ENCODE measurements at places on chromosomes 2 and 18. TPM values are rescaled to one million over a fixed set of nuclear protein-coding genes. Genes with fewer than 3 reads are reported as not detected.

CFAP65 gene
- total RNA-seq: 0.59 TPM

DNA sequence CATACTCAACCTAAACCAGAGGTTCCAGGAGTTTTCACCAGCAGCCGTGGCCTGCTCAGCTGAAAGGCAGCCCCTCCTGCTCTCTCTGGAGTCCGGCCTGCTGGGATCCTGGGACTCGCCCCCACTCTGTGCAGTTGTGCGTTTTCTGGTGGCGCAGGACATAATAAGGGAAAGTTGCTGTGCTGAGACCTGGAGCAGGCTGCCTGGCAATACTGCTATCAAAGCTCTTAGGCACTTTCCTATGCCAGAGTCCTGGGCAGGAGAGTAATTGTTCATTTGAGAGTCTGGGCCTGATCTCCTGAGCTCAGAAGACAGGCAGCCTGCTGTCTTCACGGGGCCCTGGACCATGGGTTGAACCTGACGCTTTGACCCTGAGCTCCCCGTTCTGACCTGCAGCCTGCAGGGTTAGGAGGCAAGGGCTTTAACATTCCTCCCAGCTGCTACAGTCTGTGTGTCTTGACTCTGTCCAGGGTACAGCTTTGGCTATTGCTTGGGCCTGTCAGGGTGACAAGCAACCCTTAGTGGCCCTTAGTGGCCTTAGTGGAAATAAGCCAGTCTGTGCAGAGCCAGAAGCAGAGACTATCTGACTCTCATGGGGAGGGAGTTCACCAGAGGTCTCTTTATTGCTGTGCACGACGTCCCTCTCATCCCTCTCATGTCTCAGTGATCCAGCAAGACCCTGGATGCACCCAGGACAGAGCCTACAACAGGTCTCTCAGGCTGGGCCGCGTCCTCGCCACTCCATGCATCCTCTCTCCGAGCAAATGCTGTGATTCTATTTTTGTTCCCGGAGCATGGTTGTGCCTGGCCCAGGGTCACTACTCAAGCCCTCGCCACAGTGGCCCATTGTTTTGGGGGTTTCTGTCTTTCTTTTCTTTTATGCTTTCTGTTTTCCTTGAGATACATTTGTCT is 60.6 kb downstream of the ACKR3 start:
- DNase-seq: no peak

- DNase-seq: no peak
Observed at GRCh38 chr2:197198890-197199289, 111.7 kb downstream of the ANKRD44 start.

- DNase-seq: no peak
Observed at GRCh38 chr2:98040331-98040939, 44.7 kb upstream of the TMEM131 start.

DNA sequence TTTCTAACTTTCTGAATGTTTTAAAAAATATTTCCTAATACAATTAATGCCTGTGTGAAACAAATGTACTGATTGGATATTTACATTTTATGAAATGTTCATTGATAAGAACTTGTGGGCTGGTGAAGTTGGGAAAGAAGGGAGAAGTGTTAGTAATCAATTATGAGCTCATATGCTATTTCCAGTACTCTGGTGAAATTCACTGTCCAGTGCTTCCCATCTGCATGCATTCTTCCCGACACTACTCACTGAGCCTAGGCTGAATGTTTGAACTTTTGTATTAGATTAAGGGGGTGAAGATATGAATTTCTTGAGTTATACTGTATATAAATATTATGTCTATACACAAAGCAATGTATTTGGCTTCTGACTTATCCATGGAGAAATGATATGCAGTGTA is 36.0 kb downstream of the SKA1 start:
- DNase-seq: no peak

INHA gene
- total RNA-seq: not detected

XIRP2 gene
- 5.5 TPM for total RNA-seq

GRCh38 chr18:51137026-51137729 is 60.3 kb downstream of the MEX3C start:
- no peak for DNase-seq

- peak; percentile 39 for DNase-seq
Observed at GRCh38 chr2:129619471-129619870, 360.0 kb upstream of the RAB6C start.

TMEM247 gene
- total RNA-seq: not detected

HPCAL1 gene
- 34.6 TPM for total RNA-seq

PTPRN gene
- total RNA-seq: 1.1 TPM

- DNase-seq: no peak
Observed at GRCh38 chr2:203399031-203399430, 70.8 kb downstream of the ABI2 start.

GRCh38 chr2:159093497-159093896 is 125.1 kb downstream of the TANC1 start:
- DNase-seq: no peak

DNA sequence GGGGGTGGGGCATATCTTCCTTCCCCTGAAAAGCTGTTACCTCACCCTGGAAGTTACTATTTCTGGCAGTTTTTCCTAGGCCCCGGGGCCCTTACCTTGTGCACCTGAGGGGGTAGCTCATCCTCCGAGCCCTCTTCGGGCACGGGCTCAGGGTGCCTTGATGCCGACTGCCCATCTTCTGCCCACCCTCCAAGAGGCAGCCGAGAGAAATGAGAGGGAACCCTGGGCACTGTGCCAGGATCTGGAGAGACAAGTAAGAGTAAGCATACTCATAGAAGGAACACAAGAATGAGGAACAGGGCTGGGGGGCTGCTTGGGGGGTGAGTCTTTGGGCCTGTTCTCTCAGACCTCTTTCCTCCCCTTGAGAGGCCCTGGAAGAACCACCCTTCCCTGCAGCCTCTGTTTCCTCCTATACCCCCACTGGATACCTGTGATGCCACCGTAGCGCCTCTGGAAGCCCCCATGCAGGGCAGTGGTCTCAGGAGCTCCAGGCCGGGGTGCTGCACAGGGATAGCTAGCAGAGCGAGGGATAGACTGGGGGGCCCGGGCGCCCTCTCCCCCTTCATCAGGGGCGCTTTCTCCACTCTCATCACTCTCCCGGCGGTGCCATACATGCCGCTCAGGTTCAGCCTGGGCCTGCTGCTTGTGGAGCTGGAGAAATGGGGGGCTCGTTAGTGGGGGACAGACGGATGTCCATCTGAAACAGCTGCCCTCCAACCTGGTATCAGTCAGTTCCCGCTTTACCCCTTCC is 2.1 kb upstream of the ABCB6 start:
- DNase-seq: no peak

SPDYA gene
- total RNA-seq: 0.33 TPM

- DNase-seq: no peak
Observed at GRCh38 chr2:33238111-33238510, 238.3 kb upstream of the RASGRP3 start.

GRCh38 chr18:837922-838321 is 25.9 kb upstream of the YES1 start:
- no peak for DNase-seq

GRCh38 chr2:21043744-21044532 is at the start of gene APOB:
TSS of gene APOB (minus strand) at chr2:21044073. CDS start at chr2:21043945, 128 bp downstream.
- DNase-seq: peak; percentile 51

- no peak for DNase-seq
Observed at GRCh38 chr2:42951263-42951938, 159.0 kb upstream of the HAAO start.

GRCh38 chr2:14881651-14882327 is 249.3 kb downstream of the LRATD1 start:
- no peak for DNase-seq

GRCh38 chr2:86807468-86808275 is 17.0 kb upstream of the CD8A start:
- peak; percentile 49 for DNase-seq
